ENCODE measurements at places on chromosomes 1 and 21. TPM values are rescaled to one million over a fixed set of nuclear protein-coding genes. Genes with fewer than 3 reads are reported as not detected.

MAGOH gene
- total RNA-seq, result 29.5 TPM

OR6K3 gene
- total RNA-seq, result not detected

GRCh38 chr1:204126956-204127355, 24.9 kb downstream of the ETNK2 start:
- DNase-seq, result no peak

DNA sequence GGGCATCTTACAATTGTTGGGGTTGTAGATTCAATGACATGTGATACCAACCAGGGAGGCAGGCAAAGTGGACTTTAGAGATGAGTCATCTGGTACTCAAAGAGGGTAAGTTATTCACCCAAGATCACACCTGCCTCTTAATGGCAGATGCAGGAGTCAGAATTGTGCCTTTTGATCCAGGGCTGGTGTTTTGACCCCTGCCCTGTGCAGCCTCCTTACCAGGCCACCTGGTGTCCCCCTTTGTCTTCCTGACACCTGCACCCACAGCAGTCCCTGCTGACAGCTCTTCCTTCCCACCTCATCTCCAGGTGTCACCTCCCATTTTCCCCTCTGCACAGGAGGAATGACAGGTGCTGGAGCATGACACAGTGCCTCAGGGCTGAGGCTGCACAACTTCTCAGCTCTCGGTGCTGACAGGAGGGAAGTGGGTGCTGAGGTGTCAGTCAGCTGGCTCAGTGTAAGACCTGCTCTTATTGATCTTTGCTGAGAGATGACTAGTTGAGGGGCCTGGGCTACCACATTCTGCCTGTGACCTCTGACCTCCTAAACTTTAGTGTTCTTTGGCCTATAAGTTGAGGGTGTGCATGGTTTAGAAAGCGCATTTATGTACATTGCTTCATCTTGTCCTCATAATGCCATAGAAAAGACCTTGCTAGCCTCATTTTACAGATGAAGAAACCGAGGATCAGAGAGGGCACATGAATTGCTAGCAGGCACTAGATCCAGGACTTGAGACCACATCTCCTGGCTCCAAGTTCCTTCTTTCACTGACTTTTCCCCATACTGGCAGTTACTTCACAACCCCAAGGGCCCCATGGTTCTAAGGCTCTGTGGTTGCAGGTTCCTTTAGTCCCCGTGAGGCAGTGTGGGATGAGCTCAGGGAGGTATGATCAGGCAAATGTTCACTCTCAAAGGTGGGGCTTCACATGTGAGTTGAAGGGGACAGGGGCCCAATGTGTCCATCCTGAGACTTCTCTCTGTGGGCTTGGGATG, 31.3 kb downstream of the CACNA1E start:
- DNase-seq, result no peak

DNA sequence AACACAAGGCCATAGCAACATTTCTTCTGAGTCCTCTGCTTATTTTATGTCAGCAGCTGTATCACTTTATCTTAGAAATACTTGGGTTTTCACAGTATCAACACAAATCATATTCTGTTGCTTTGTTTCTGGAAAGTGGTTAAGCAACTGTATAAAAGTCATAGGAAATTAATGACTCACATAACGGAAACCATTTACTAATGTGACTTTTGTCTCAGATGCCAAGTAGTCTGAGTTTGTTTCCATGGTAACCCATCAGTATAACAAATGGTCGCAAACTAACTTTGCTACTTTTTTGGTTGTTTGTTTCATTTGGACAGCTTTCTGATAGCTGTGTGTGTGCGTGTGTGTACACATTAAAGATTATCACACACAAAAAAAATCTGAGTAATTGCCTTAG, 31.1 kb downstream of the EEIG2 start:
- DNase-seq, result no peak

- DNase-seq, result no peak
Measured at GRCh38 chr1:67192902-67193301, 26.6 kb downstream of the IL23R start.

- DNase-seq, result no peak
Measured at GRCh38 chr1:31429583-31429982, 16.6 kb downstream of the SERINC2 start.

DNA sequence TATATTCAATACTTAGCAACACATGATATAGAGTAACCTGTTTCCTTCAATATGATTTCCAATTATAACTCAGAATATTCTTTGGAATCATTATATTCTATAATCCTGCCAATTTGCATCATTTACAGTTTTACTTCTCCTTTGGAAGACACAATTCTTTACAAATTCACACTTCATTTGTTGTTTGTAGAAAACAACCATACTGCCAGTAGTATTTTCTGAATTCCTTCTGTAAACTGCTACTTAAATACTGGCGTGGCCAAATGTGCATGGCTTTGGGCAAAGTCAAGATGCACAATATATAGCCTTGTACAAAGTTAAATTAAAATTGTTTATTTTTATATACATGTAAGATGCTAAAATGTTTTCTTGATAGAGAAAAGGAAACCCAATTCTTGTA, 687.1 kb upstream of the NEGR1 start:
- no peak for DNase-seq

GRCh38 chr1:225763716-225764548, 13.7 kb upstream of the SRP9 start:
- DNase-seq, result no peak

DNA sequence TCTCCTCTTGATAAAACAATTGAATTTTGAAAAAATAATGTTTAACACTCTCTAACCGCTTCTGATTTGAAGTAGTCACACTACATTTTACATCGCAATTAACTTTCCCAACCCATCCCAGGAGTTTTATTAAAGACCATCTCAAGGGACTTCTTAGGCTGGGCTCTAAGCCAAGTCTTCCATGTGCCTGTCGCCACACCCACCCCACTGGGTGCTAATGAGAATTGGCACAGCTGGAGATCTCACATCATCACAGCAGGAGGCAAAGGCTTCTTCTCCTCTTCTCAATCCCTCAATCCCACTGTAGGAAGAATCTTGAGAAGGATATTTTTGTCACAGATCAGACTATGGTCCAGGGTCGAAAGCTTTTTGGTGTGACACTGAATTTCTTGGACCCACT, 328.9 kb downstream of the NUF2 start:
- DNase-seq, result no peak

- peak; percentile 54 for DNase-seq
Measured at GRCh38 chr1:3910857-3911845, 11.1 kb upstream of the C1orf174 start.

- no peak for DNase-seq
Measured at GRCh38 chr1:118948846-118949245, 39.3 kb downstream of the TBX15 start.

DNA sequence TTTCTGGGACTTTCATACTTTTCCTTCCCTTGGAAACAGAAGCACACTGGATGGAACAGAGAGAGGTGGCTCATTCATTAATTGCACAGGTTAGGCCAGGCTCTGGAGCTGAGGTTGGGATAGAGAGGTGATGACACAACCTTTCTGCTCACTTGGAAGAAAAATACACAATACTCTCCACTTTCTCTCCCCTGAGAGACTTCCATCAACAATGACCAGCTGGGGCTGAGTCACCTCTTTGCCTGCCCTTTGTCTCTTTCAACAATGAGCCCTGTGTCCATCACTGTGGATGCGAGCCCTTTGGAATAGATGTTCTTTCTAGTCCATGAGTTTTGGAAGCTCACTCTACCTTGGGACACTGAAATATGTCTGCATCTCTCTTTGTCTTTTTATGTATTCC, 43.1 kb downstream of the ATP2B4 start:
- no peak for DNase-seq

DNA sequence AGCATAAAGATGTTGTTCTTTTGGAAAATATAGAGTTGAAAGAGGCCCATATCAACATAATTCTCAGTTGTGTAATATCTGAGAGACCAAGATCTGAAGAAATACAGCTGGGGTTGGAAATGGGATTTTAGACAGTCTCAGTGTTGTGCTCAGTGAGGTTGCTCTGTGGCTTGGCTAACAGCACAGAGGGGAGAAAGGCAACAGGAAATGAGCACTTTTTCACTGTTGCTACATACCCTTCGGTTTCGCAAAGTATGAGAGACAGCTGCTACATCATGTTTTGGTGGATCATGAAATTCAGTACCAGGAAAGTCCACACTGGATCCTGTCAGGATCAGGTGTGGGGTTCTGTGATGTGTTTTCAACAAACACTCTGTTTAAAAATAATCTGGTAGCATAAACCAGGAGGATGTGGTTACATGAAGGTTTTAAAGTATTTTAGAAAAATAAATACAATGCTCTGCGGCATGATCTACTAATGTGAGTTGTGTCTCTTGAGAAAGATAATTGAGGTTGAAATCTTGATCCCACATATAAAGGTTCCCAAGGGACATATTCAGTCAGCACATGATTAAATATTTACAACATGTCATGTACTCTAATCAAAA, 7.0 kb upstream of the GPR88 start:
- no peak for DNase-seq

Measured in left ventricle myocardium inferior (tissue), 1 donor.